Posterior vena cava (tissue), 2 donors: ENCODE measurements at places on chromosomes 12 and 14. TPM values are rescaled to one million over a fixed set of nuclear protein-coding genes. Genes with fewer than 3 reads are reported as not detected.

IL22 gene
- total RNA-seq: not detected

OSBPL8 gene
- 87.3 TPM for total RNA-seq

DNA sequence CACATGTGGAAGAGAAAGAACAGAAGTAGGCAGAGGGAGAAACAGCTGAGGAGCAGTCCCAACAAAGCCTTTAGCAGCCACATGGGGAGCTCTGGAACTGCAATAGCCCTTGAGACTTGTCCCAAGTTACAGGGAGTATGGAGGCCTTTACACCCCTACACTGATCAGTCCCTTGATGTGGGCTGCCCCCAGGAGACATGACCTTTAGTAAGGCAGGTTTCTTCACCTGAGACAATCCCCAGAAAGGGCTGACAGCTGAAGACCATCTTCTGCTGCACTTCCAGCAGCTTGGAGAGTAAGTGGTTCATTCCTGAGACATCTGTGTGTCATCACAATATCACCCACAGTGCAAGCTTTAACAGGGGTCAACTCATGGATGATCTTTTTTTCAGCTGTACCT lies 8.6 kb upstream of the SNAPC1 start:
- no peak for DNase-seq

- no peak for DNase-seq
These were observed 5.5 kb upstream of the PAX9 start for GRCh38 chr14:36655963-36656686.

GRCh38 chr14:92965281-92965680 lies 42.3 kb downstream of the CHGA start:
- DNase-seq: no peak

- DNase-seq: no peak
These were observed 67.2 kb downstream of the RIC8B start for GRCh38 chr12:106841510-106842302.

DNA sequence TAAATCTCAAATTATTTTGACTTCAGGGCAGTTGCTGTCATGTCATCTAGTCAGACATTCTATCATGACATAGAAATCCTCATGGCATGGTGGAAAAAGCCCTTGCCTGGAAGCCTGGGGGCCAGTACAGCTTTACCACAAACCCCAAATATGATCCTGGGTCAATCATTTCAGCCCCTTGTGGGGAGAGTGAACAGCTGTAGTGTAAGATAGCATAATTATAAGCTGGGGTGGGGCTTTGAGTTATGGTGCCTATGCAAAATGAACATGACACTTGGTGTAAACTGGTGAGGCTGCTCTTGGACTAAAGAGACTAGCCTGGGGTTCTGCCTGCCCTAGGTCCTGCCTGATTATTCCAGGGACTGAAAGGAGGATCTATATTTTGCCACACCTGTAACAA lies 207.7 kb upstream of the DDHD1 start:
- DNase-seq: no peak

- no peak for DNase-seq
These were observed 670.6 kb downstream of the SLC16A7 start for GRCh38 chr12:60266381-60266852.

DNA sequence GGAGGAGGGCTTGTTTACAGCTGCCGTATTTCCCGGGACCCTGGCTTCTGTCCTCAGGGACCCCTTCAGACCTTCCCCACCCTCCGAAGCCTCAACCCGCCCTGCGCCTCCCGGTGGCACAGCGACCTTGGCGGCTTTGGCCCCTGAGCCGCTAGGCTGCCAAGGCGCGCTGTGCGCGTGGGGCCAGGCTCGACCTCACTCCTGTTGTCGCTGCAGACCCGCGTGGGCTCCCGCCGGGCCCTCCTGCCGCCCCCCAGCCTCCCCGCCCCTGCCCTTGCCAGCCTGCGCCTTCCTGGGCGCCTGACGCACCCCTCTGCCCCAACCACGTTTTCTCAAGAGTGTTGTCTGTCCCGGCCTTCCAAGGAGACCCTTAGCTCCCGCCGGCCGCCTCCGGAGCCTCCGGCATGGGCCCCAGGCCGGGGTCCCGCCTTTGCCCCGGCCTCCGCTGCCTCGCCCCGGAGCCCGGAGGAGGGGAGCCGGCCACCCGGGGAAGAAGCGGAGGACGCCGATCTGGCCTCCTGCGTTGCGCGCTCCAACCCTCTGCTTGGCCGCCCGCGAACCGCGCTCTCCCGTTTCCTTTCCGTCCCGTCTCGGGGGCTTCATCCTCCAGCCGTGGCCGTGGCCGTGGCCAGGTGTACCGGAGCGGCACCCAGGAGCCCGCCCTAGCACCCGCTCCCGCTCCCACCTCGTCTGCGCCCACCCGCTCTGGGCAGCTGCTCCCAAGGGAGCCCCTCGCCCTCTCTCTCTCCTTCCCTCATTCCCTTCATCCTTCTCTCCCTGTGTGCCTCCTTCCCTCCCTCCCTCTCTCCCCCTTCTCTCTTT lies 19.9 kb downstream of the PPP2R5C start:
- DNase-seq: peak; percentile 82
